ENCODE measurements at places on chromosomes 5 and 9. TPM values are rescaled to one million over a fixed set of nuclear protein-coding genes. Genes with fewer than 3 reads are reported as not detected.

The C9orf153 gene
- total RNA-seq, result 0.52 TPM

The SLC34A1 gene
- not detected for total RNA-seq

The BHMT gene
- not detected for total RNA-seq

The CRB2 gene
- not detected for total RNA-seq

The TICAM2 gene
- total RNA-seq, result 1.8 TPM

The PCDHGA3 gene
- total RNA-seq, result not detected

The ANKDD1B gene
- total RNA-seq, result 0.20 TPM

The ZSWIM6 gene
- 9.7 TPM for total RNA-seq

The PCDHB10 gene
- not detected for total RNA-seq

The CARD9 gene
- 14.0 TPM for total RNA-seq

The PCDHGA9 gene
- total RNA-seq, result not detected

The CCL28 gene
- 2.2 TPM for total RNA-seq

The WNT8A gene
- not detected for total RNA-seq

The ZNF454 gene
- not detected for total RNA-seq

The SPINK9 gene
- total RNA-seq, result not detected

The GNA14 gene
- 1.1 TPM for total RNA-seq

The GNPDA1 gene
- 46.5 TPM for total RNA-seq

The GARIN3 gene
- not detected for total RNA-seq

The PRUNE2 gene
- not detected for total RNA-seq

Measured in PC-9 (cell line).